ENCODE measurements at places on chromosomes 5 and 9.
A peak's percentile ranks its signal among the peaks of the same experiment; 100 is the strongest.

- DNase-seq: no peak
Observed at GRCh38 chr5:159463590-159464321, 133.5 kb upstream of the IL12B start.

- DNase-seq: no peak
Observed at GRCh38 chr5:31990701-31991110, 183.4 kb downstream of the GOLPH3 start.

GRCh38 chr9:80509358-80509757, 937.6 kb downstream of the TLE4 start:
- no peak for DNase-seq

GRCh38 chr5:34858790-34859189, 19.8 kb downstream of the TTC23L start:
- no peak for DNase-seq

DNA sequence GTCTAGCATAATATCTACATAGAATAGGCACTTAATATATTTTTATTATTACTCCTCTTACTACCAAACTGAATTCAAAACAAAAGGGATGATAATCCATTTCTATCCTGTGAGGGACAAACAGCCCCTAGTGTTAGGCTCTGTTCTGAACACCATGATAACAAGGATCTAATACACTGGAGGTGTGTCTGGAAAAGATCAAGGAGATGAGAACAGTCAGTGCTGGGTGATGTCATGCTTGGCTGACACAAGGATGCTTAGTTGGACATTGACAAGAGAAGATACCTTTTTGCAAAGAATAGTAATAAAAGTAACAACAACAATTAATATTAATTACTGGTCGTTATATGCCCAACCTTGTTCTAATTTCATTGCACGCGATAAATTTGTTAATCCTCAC, 458.7 kb downstream of the EBF1 start:
- DNase-seq: no peak

- no peak for DNase-seq
Observed at GRCh38 chr5:133389066-133389590, 223.2 kb downstream of the FSTL4 start.

- no peak for DNase-seq
Observed at GRCh38 chr9:131714161-131714646, 25.7 kb downstream of the RAPGEF1 start.

GRCh38 chr9:101271102-101271501, 113.7 kb downstream of the BAAT start:
- DNase-seq: no peak

DNA sequence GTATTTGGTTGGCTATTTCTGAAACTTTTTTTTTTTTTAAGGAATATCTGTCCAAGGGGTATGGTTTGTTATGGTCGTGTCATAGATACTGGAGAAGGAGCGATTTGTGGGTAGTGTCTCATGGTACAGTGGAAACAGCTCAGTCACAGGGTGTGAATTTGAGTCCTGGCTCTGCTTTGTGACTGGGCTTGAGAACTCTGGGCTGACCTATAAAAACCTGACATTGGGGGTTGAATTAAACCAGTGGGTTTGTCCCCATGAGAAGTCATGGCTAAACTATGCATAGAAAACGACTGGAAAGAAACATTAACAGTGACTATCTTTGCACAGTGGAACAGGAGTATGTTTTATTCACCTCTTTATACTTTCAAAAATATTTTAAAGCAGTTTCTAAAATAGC, 54.7 kb downstream of the MACROH2A1 start:
- DNase-seq: no peak

GRCh38 chr5:58043032-58043945, 416.6 kb downstream of the PLK2 start:
- no peak for DNase-seq

DNA sequence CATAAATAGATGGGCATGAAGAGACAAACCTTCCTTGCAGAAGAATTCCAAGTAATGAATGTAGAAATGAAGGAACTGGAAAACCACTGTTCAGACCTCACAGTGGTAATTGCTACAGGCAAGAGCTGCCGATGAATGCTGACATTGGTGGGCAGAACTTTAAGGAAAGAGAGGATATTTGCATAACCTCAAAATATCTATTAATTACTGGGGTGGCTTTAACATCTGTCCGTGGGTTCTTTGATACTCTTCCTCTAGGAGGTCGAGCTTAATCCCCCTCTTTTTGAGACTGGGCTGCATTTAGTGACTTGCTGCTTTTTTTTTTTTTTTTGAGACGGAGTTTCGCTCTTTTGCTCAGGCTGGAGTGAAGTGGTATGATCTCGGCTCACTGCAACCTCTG, 34.7 kb downstream of the LAMC3 start:
- DNase-seq: no peak

DNA sequence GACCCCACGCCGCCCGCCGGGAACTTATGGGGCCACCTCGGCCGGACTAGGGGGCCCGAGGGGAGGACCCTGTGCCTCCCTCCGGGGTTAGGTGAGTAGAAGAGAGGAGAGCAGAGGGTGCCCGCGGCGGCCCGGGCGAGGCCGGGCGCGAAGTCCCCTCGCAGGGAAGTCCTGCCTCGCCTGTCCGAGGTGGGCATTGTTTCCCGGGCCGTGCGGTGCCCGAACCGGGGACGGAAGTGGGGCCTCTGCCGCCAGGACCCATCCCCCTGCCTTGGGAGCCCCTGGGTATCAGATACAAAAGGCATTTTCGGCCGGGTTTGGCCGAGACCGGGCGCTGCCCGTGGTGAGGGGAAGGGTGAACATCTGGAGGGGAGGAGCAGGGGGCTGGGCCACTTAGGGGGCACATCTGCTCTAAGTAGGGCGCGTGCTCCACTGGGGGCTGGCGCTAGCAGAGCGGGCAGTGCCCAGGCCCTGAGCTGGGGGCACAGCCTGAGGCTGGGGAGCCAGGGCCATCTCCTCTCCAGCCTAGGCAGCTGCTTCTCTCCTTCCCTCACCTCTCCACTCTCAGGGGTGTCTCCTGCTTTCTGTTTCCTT, 48.2 kb downstream of the DAB2IP start:
- no peak for DNase-seq

DNA sequence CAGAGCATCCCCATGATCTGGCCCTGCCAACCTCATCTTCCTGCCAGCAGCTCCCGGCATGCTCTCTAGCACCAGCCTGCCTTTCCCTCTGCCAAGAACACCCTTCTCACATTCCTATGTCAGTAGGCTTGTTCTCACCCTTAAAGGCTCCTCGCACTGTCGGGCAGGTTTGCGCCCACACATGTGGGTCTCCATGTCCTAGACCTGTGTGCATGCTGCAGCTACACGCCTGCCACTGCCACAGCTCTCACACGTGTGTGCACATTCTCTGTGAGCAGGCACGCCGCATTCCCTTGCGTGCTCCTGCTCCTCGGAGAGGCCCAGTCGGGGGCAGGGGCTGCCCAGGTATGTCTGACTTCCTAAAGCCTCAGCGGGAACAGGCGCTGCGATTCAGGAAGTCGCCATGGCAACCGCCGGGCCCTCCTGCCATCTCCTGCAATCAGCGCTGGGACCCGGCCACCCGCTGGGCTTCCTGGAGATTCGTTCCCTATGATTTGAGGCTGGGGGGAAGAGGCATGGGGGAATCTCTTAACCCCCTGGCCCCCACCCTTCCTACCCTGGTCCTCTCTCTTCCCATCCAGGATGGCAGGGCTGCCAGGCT, 28.1 kb downstream of the NDUFA8 start:
- DNase-seq: peak; percentile 15

GRCh38 chr5:112514111-112514510, 95.0 kb upstream of the EPB41L4A start:
- no peak for DNase-seq

GRCh38 chr9:127545196-127546124, 66.6 kb upstream of the STXBP1 start:
- peak; percentile 55 for DNase-seq

DNA sequence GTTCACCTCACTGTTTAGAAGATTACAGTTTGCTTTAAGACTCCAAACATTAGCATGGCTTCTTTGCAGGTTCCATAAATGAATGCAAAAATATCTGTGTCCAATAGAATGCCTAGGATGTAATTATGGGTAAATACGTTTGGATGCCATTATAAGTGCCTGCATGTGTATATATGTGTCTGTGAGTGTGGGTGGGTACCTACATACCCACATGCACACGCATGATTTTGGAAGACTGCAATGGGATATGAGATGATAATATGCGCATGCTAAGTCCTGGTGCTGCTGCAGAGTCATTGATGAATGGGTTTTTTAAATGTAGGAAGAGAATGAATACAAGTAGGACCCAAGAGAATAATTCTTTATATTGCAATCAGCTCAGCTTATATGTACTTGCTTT, 406.4 kb downstream of the ZSWIM6 start:
- no peak for DNase-seq

DNA sequence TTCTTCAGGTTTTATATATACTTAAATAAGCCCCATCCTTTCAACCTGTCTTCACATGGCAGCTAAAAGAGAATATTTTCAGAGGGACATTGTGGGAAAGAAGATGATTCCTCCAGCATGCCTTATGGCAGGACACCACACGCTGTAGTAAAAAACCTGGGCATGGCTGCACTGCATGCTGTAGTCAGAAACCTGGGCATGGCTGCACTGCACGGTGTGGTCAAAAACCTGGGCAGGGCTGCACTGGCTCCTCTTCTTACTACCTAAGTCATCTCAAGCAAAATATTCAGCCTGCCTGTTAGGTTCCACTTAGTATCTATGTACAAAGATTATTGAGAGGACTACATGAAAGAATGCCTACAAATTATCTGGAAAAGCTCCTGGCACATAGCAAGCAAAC, 153.6 kb downstream of the BRINP1 start:
- no peak for DNase-seq

DNA sequence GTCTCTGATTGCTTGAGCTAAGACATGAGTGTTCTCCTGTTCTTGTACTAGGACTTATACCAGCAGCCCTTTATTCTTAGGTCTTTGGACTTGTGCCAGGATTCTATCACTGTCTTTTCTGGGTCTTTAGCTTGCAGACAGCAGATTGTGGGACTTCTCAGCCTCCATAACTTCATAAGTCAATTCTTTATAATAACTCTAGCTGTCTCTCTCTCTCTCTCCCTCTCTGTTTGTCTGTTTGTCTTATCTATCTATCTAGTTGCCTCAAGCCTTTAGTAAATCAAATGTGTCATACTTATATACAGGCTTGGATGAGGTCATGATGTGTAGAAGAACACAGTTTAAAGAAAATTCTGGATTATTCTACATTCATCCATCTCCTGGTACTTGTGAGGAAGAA, 11.5 kb upstream of the ANKRD55 start:
- no peak for DNase-seq

DNA sequence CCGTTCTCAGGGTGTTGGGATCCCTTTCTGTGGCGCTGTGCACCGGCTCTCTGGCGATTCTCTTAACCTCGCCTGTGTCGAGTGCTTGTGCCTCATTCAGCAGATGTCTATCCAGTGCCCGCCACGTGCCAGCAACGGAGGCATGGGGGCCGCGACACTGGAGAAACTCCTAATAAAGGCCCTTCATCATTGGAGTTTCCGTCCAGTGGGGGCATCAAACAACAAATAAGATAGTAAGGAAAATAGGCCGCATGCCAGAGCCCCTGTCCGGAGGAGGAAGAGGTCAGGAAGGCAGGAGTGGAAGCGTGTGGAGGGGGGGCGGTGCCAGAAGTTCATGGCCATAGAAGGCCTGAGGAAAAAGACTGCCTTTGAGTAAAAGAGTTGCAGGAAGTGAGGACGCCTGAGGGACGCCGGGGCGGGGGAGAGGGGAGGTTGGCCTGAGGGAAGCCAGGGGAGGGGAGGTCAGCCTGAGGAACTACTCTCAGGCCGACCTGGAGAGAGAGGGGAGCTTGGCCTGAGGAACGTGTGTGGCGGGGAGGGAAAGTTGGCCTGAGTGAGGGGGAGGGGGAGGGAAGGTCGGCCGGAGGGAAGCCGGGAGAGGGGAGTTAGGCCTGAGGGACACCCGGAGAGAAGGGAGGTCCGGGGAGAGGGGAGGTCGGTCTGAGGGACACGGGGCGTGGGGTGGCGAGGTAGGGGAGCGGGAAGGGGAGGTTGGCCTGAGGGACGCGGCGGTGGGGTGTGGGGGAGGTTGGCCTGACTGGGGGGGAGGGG, 82.2 kb downstream of the CACNA1B start:
- DNase-seq: no peak

GRCh38 chr9:34171753-34172535, 6.9 kb upstream of the UBAP1 start:
- DNase-seq: no peak

DNA sequence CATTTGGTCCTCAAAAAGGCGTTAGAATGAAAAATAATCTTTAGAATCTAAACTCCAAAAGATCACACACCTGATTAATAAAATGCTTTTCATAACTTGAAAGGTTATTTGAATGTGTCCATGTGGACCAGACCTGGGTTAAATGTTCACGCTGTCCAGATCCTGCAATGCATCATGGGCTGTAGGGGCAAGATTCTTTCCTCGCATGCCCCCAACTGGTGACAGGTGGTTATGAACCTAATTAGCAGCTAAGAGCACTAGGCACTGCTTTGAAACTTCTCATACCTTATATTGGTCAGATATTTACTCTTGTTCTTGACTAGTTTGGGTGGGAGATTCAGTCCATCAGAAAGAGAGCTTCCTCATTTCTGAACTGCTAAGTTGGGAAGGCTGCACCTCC, 19.3 kb upstream of the PIP5K1B start:
- DNase-seq: no peak

- no peak for DNase-seq
Observed at GRCh38 chr9:112629671-112630485, 88.0 kb downstream of the INIP start.

DNA sequence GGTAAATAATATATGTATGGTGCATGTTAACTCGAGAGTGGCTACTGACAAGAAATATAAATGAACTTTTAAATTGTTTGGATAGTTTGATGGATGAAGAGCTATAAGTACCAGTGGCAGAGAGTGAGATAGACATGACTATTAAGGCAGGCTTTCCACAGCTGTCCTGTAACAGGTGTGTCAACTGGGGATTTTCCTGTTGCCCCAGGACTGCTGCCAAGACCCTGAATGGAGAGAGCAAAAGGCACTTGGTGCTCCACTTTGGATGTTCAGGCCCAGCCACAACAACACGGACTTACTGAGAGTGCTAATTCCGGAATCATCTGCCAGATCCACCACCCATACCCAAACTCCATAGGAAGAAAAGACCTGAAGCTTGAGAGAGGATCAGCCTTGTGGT, 215.1 kb downstream of the SEC61B start:
- DNase-seq: no peak

GRCh38 chr5:44048276-44048984, 340.8 kb downstream of the FGF10 start:
- no peak for DNase-seq

- DNase-seq: no peak
Observed at GRCh38 chr9:72424131-72424530, 59.1 kb upstream of the ZFAND5 start.

DNA sequence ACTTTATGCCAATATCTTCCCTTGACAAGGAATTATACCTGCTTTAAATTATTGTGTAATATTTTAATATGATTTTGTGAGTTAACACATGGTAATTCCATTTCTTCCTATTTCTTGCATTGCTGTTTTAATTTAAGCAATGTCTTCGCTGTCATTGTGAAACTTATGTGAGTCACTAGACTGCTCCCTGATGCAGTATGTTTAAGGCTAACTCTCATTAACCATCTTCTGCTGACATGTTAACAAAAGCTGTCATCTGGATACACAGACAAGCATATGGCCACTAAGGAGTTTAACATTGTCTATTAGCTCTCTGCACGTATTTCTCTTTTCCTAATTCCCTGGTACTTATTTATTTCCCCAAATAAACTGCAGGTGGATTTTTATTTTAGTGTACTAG, 980.8 kb upstream of the CTNND2 start:
- DNase-seq: no peak

GRCh38 chr9:16671591-16672137, 198.8 kb downstream of the BNC2 start:
- DNase-seq: peak; percentile 24

- no peak for DNase-seq
Observed at GRCh38 chr5:123215929-123216702, 127.1 kb downstream of the PRDM6 start.

GRCh38 chr5:158819095-158819494, 280.6 kb downstream of the EBF1 start:
- DNase-seq: no peak

Data from NCI-H1092 (cell line).